GM19239 (cell line): ENCODE measurements at places on chromosomes 3 and 15.

GRCh38 chr3:54240309-54240708 is 118.0 kb downstream of the CACNA2D3 start:
- DNase-seq: no peak

DNA sequence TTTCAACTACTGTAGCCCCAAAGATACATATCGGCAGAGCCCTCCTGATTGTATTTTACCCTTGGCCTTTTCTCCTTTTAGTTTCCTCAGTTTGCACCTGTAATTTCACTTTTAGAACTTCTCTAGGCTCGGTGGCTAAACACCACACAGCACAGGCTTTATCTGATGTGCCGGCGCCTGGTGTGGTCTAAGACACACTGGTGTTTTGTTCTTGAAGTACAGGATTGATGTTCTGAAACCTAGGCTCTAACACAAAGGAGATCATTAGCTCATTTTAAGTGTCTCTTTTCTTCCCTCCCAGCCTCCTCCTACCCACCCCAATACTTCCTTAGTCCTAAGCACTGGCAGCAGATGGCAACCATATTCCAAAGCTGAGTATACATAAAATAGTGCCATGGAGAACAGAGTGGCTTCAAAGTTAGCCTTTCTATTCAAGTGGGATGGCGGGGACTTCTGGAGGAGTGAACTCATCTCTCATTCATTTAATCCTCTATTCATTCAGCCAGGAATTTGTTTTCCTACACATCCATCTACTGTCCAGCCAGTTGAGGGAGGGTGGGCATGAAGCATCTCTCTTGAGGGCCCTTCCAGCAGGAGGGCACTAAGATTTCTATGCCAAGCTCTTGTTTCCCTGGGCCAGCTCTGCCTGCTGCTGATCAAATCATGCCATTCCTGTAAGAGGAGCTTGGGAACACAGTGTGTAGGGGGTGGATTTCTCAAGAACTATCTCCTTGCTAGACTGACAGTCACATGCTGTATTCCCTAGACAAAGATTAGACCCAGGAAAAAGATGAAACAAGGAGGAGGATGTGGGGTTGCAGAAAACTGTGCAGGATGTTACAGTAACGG is 71.2 kb downstream of the TIGIT start:
- no peak for DNase-seq

DNA sequence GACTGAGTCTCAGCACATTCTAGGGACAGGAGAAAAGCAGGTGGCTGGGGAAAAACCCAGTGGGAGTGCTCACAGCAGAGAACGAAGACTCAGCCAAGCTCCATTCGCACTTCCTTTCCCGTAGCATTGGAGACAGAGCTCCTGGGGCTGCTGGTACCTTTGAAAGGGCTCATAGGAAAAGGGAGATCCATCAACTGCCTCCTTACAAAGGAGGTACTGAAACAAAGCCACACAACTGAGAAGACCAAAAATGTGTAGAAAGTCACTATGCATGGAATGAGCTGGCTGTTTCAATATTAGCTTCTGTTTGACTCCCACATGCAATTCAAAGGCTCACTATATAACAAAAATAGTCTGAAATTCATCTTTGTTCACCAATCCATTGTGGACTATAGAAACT is 16.9 kb downstream of the STIMATE start:
- DNase-seq: no peak

- DNase-seq: no peak
Observed at GRCh38 chr3:196572389-196572788, 3.9 kb downstream of the FBXO45 start.

DNA sequence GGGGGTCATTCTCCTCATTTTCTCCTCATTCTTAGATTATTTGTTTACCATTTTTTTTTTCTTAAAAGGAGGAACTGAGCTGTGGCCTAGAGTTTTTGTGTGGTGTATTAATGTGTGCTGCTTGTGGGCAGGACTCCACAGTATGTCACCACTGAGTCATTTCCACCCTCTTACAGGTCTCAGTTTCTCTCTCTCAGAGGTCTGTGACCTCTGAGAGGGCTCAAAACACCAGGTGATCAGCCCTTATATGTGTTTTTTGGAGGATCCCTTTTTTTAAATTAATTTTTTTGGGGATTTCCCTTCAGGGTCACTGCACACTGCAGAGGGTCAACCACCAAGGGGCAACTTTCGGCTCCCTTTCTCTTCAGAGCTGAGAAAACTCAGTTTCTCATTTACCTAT is 166.4 kb downstream of the SUCNR1 start:
- DNase-seq: no peak

DNA sequence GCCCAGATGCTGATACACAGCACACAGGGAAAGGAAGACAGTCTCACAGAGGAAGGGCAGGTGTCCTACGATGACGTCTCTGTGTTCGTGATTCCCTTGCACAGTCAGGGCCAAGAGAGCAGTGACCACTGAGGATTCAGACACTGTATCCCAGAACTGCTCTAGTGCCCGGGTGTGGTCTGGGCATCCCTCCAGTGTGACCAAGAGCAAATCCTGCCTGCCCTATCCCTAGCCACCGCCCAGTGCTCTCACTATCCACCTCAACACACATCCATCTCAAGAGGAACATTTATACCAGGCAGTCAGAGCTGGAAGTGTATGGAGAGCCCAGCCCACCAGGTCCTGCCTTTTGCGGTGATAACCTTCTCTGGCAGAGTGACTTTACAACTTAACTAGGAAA is 4.1 kb downstream of the PPM1M start:
- DNase-seq: no peak

DNA sequence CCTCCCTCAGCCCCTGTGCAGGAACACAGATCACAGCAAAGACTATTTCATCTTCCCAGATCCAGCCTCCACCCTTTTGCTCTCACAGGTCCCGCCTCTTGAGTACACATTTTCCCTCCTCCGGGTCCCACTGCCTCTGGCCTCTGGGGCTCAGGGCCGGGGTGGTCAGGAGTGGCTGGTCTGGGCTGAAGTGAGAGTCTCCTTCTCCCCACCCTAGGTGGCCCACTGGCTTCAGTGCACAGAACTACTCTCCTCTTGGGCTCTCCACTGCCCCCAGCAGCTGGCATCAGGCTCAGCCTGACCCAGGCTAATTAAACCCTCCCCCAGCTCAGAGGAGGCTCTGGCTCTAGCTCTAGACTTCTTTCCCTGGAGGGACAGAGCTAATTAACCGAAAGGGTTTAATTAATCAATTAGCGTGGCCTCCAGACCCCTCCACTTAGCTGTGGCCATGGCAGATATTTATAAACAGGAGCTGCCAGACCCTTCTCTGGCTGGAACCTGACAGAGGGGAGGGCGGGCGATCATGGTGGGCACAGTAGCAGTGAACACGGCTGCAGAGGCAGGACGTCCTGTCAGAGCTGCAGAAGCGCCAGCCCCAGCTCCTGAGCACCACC is 15.1 kb downstream of the DUSP7 start:
- DNase-seq: no peak
